Smooth muscle cell of bladder (primary cell): ENCODE measurements at places on chromosomes 16 and 17. TPM values are rescaled to one million over a fixed set of nuclear protein-coding genes. Genes with fewer than 3 reads are reported as not detected.

The PERCC1 gene
- not detected in 2 replicates for total RNA-seq

The CTRB2 gene
- total RNA-seq = not detected in 2 replicates

The MRPL58 gene
- 31.2 and 32.7 TPM in 2 replicates for total RNA-seq

The RASD1 gene
- total RNA-seq = 2.4 and 2.6 TPM in 2 replicates

The GNAO1 gene
- total RNA-seq = under 0.01 TPM in 1 of 2 replicates, not detected in the other
